Fibroblast of gingiva (primary cell): ENCODE measurements at places on chromosomes 3 and 15.

- no peak for DNase-seq
Measured at GRCh38 chr3:18070231-18070630, 327.8 kb upstream of the TBC1D5 start.

- no peak for DNase-seq
Measured at GRCh38 chr15:62649793-62650420, 392.6 kb upstream of the TPM1 start.

- DNase-seq, result peak; percentile 62
Measured at GRCh38 chr3:66487465-66487864, 13.4 kb downstream of the LRIG1 start.

DNA sequence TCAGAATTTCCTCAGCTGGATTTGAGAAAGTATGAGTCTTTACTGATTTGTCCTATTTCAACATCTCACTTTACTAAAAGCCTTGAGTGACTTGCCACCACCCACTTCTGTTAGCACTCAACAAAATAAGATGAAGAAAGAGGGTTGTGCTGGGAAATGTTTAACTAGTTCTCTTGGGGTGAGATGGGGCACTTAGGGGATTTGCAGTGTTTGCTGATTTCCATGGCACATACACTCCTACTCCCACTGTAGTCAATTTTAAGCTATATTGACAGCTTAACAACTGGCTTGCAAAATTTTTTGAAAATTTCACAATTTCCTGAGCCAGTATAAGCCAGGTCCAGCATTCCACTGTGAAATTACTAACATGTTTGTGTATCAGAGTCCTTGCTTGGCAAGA, 463.1 kb upstream of the ARHGEF26 start:
- DNase-seq, result peak; percentile 71

GRCh38 chr3:196677931-196678330, 34.1 kb downstream of the CEP19 start:
- DNase-seq, result no peak

- DNase-seq, result no peak
Measured at GRCh38 chr3:46278816-46279672, 36.8 kb downstream of the CCR3 start.

GRCh38 chr3:106126067-106126845, 257.4 kb upstream of the CBLB start:
- DNase-seq, result peak; percentile 55

GRCh38 chr15:68819495-68820294, 1.0 kb downstream of the ANP32A start:
- DNase-seq, result peak; percentile 65

DNA sequence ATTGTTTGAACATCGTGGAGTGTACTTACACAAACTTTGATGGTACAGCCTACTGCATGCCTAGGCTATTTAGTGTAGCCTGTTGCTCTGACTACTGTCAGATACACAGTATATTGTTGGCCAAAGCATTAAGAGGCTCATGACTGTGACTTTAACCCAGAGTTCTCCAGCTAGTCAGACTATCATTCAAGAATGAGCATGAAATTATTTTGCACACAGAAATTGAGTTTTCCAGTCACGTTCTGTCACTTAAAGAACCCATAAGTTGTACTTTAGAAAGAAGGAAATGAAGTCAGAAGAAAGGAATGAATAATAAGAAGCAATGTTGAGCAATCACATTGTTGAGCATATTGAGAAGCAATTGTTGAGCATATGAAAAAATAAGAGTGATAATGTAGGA, 37.6 kb upstream of the SLC22A13 start:
- DNase-seq, result peak; percentile 57

DNA sequence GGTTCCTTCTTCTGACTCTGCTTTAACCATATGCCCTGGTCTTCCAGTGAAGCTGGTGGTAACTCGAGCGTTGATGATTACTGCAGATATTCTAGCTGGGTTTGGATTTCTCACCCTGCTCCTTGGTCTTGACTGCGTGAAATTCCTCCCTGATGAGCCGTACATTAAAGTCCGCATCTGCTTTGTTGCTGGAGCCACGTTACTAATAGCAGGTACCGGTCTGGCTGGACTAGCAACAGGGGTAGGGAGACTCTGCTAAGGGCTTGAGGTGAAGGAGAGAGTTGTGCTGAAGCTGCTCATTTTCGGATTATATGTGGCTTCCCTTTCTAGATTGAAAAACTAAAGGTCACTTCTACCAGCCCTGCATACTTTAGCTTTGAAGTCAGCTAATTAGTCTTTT, 16.8 kb downstream of the CLDN16 start:
- DNase-seq, result no peak

- DNase-seq, result peak; percentile 38
Measured at GRCh38 chr3:25783661-25784512, 644 bp upstream of the NGLY1 start.

DNA sequence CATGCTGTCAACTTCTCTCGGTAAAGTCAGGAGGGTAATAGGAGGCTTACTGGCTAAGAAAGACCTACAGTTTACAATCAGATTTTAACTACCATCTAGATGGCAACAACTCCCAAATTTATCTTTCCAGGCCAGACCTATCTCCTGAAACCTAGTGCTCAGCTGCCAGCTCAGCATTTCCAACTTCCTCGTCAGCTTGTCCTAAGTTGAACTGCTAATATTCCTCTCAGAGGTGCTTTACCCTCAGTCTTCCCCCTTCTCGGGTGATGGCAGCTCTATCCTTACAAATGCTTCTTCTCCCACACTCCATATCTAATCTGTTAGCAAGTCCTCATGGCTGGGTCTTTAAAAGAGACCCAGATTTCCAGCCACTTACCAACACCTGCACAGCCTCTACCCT, 36.9 kb upstream of the UBE2E2 start:
- DNase-seq, result no peak

DNA sequence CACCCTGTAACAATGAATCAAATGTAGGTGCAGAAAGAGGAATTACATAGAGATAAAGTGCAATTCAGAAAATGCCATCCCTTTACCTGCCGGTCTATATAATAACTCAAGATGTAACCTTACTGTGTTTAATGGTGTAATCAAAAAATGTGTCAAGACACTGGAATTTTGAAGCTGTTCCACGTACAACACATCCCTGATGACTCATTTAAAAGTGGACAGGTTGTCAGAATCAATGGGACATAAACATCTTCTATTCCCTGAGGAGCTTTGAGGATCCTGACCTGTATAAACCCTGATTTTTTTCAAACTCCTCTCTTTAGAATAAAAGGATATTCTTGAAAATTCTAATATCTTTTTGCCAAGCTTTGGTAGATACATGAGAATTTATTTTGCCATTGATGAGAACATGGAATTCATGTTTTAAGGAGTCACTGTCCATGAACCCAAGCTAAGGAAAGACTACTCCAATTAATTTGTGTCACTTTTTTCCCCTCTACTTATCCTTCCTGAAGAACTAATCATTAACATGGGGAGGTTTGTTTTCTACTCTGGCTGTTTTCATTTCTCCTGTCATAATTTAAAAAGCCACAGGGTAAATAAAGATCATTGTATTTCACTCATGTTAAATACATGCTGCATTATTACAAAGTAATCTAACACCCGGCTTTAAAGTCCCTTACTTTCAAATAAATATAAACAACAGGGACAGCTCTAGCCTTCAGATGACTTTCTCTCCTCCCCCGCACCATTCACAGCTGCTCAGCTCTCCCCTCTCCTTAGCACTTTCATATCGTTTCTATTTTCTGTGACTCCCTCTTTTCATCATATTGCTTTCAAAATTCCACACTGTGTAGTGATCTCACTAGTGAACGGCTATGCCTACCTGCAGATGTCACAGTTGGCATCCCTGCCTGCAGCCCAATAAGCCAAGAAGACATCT, 138.3 kb downstream of the TAFA4 start:
- no peak for DNase-seq

- no peak for DNase-seq
Measured at GRCh38 chr15:98719137-98719740, 70.9 kb downstream of the IGF1R start.

DNA sequence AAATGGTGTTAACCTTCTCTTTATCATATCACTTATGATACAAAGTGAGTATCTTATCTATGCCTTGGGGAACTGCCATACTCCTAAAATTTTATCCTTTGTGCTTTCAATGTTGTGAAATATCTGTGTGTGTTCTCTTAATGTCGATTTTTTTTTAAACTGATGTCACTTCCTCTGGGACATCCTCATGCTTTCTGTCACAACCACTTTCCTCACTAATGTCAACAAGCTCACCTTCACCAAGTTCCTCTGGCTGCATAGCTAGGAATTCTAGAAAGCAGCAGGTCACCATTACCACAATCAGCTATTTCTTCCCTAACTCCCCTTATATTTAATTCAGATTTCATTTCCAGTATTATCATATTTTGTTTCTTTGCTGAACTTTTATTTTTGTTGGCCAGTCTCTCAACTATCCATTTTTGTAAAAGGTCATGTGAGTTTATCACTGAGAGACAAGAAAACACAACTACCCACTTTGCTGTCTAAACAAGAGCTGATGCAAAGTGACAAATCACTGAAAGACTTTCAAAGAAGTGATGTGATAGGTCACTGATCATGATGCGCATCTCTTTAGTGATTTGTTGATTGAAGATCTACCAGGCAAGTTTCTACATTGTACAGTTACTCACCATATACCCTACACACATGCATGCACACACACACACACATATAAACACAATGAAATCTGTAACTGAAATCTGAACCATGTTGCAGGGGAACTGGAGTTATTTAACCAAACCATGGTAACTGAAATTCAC, 369.0 kb downstream of the ULK4 start:
- no peak for DNase-seq

GRCh38 chr3:40828741-40829415, 304.1 kb downstream of the ZNF621 start:
- no peak for DNase-seq

DNA sequence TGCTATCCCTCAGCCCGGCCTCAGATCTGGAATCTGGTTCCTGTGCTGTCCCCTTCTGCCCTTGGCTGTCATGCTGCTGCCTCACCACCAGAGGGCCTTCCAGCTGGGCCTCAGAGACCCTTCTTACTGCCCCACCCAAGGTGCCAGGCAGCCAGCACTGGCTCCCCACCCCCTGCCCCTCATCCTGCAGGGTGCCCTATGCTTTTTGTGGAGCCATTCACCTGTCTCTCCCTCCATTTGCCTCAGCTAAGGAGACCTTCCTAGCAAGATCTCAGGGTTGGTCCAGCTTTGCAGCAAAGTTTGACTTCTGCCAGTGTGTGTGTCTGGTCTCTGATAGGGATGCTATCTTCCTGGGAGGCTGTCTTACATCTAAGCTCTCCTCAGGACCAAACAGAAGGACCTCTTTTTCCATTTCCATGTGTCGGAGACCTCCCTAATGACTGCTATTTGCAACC, 1.9 kb upstream of the VWA5B2 start:
- no peak for DNase-seq

GRCh38 chr15:22838292-22839042, at the start of gene NIPA2:
Gene NIPA2, plus strand, starts transcription at chr15:22838666. Its CDS starts 13,066 bp downstream, at chr15:22851732.
- DNase-seq, result peak; percentile 98

DNA sequence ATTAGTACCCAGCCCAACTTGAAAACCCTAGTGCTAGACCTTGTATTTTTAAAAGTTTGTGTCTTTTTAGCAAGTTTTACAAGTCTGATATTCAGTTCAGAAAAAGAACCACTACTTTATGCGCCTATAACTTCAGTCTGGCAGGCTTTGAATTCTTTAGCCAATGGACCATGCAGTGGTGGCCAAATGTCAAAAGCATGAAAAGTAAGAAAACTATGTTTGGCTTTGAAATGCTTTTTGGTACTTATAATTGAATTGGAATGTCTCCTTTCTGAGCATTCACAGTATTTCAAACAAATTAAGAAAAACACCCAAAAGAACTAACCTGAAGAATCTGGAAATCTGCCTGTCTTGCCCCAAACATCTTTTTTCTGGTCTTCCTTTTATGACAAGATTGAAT, 12.8 kb downstream of the WDR48 start:
- peak; percentile 57 for DNase-seq
